Heart left ventricle (tissue), 16 donors: ENCODE measurements at places on chromosomes 2 and 18. TPM values are rescaled to one million over a fixed set of nuclear protein-coding genes. Genes with fewer than 3 reads are reported as not detected.
A peak's percentile ranks its signal among the peaks of the same experiment; 100 is the strongest.

DNA sequence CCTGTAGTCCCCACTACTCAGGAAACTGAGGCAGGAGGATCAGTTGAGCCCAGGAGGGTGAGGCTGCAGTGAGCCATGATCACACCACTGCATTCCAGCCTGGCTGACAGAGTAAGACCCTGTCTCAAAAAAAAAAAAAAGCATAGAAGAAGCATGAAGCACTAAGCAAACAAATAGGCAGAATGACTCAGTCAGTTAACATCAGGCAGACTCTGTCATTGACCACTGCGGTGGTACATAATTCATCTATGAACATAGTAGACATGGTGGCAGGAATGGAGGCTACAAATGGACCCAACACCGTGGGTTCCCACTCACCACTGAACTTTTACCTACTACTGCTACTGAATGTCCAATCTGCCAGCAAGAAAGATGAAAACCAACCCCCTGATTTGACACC is 7.6 kb upstream of the ASXL2 start:
- peaks cover 4% of the 10 kb centered on the region for H3K27me3 ChIP-seq
- no peak overlapping the region for H3K4me3 ChIP-seq
- H3K36me3 ChIP-seq, result no peaks in the 10 kb centered on the region
- DNase-seq, result no peak

DNA sequence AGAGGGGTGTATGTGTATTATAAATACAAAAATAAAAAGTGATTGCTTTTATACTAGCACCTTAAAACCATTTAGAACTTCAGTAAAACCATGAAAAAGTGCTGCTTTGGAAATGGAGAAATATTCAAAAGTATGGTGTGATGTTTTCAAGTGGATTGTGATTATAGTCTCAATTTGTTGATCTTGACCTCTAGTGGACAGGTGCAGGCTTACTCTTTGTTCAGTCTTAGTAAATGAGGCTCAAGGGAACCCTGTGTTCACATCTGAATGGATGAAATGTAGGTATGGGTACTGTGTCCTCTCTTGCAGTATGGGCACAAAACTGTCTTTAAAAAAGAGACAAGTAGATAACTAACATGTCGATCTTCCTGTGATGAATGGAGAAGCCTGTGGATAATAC is 145.8 kb downstream of the MCFD2 start:
- no peaks in the 10 kb centered on the region for H3K36me3 ChIP-seq
- H3K27me3 ChIP-seq, result no peaks in the 10 kb centered on the region
- no peak overlapping the region for H3K4me3 ChIP-seq
- DNase-seq, result no peak

Gene DSG4
- not detected for total RNA-seq

DNA sequence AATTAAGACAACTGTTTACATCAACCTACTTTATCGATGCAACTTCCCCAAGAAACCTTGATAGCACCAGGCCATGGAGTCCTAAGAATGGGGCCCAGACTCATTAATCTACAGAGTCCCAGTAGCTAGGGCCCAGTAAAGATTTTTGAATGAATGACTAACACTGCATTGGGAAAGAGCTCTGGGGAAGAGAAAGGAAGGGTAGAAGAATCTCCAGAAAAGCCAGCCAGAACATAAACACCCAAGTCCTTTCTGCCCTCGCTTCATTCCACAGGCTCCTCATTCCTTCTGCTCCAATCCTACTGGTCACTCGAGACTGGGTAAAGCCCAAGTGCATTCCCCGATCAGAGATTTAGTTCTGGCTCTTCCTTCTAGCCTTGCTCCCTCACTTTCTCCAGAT is 44.3 kb downstream of the CYRIA start:
- H3K27me3 ChIP-seq, result no peaks in the 10 kb centered on the region
- no peak overlapping the region for H3K4me3 ChIP-seq
- no peak for DNase-seq
- H3K4me1 ChIP-seq, result no peaks in the 10 kb centered on the region
- no peak overlapping the region for H3K27ac ChIP-seq
- H3K36me3 ChIP-seq, result peaks cover 20% of the 10 kb centered on the region

DNA sequence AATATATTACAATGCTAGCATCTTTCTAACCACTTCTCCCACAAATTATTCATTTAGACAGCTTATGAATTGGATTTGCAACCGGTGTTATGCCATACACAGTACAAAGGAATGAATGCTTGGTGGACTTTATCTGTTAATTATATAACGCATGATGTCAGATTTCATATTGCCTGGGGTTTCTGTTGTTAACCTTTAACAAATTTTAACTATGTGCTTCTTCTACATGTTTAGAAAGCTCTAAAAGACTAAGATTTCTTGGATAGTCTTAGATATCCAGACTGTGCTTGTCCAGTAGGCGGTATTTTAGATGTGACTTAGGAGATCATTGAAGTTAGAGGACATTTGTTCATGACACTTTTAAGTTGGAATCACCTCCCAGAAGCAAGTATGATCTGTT is 976.3 kb downstream of the TMEM182 start:
- no peaks in the 10 kb centered on the region for H3K36me3 ChIP-seq
- H3K4me1 ChIP-seq, result no peaks in the 10 kb centered on the region
- H3K27ac ChIP-seq, result no peak overlapping the region
- H3K4me3 ChIP-seq, result no peak overlapping the region

- H3K27me3 ChIP-seq, result no peaks in the 10 kb centered on the region
- no peak overlapping the region for H3K27ac ChIP-seq
- H3K4me1 ChIP-seq, result no peaks in the 10 kb centered on the region
- DNase-seq, result no peak
Observed at GRCh38 chr18:3305933-3306332, 44.0 kb downstream of the MYL12B start.

GRCh38 chr2:45176390-45176789 is 167.1 kb upstream of the SIX2 start:
- DNase-seq, result no peak
- no peaks in the 10 kb centered on the region for H3K36me3 ChIP-seq
- no peak overlapping the region for H3K4me3 ChIP-seq
- peaks cover 22% of the 10 kb centered on the region for H3K27me3 ChIP-seq
- H3K4me1 ChIP-seq, result no peaks in the 10 kb centered on the region
- H3K27ac ChIP-seq, result no peak overlapping the region

DNA sequence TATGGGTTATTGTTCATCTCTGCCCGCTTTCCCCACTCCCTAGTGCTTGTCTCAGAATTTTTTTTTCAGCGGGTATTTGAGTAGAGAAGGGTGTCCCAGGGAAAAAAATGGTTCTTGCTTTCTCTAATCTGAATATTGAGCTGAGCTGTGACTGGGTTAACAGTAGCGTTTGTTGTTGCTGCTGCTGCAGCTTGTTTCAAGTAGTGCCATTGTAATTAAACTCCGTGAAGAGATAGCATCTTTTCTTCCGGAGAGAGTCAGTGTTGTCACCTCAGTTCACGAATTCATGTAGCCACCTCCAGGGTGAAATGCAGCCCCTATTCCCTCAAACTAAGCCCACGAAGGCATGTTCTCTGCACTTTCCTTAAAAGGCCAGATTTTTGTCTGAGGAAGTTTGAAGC is 1.5 kb upstream of the AAK1 start:
- DNase-seq, result no peak
- H3K36me3 ChIP-seq, result no peaks in the 10 kb centered on the region
- H3K4me3 ChIP-seq, result peak overlapping the region; percentile 70
- peak overlapping the region; percentile 98 for H3K27ac ChIP-seq

Gene OR6B2
- total RNA-seq, result not detected

GRCh38 chr2:75186821-75187220 is 12.5 kb downstream of the TACR1 start:
- DNase-seq, result no peak
- no peaks in the 10 kb centered on the region for H3K27me3 ChIP-seq
- no peak overlapping the region for H3K27ac ChIP-seq
- H3K4me3 ChIP-seq, result no peak overlapping the region

Gene SCYGR4
- not detected for total RNA-seq

- no peak for DNase-seq
- H3K4me1 ChIP-seq, result peaks cover 27% of the 10 kb centered on the region
- H3K27me3 ChIP-seq, result no peaks in the 10 kb centered on the region
- no peak overlapping the region for H3K27ac ChIP-seq
- H3K36me3 ChIP-seq, result no peaks in the 10 kb centered on the region
Observed at GRCh38 chr2:235006986-235007385, 55.2 kb downstream of the SH3BP4 start.

GRCh38 chr2:23651187-23652080 is 266.5 kb downstream of the KLHL29 start:
- H3K36me3 ChIP-seq, result no peaks in the 10 kb centered on the region
- H3K4me3 ChIP-seq, result no peak overlapping the region
- no peak for DNase-seq
- H3K27ac ChIP-seq, result no peak overlapping the region
- H3K27me3 ChIP-seq, result no peaks in the 10 kb centered on the region

DNA sequence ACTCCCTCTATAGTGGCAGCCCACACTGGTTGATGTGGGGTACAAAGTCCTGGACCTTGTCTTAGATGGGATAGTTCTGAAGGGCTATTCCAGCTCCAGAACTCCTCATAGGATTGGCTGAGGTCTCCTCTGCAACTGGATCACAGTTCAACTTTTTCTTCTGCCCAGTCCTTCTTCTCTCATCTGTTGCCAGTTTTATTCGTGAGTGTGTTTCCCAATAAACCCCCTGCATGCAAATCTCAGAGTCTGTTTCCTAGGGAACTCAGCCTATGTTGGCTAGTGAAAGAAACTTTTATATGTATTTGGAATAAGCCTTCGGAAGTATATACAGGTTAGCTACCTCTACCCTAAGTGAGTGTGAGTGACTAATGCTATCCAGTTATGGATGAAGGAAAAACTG is 823.4 kb downstream of the SLC4A3 start:
- no peaks in the 10 kb centered on the region for H3K4me1 ChIP-seq
- no peak overlapping the region for H3K27ac ChIP-seq
- no peak overlapping the region for H3K4me3 ChIP-seq
- H3K36me3 ChIP-seq, result no peaks in the 10 kb centered on the region

- no peaks in the 10 kb centered on the region for H3K27me3 ChIP-seq
- H3K4me1 ChIP-seq, result peaks cover 13% of the 10 kb centered on the region
- H3K27ac ChIP-seq, result peak overlapping the region; percentile 82
- no peak for DNase-seq
Observed at GRCh38 chr2:111884592-111884964, 585 bp upstream of the ANAPC1 start.

DNA sequence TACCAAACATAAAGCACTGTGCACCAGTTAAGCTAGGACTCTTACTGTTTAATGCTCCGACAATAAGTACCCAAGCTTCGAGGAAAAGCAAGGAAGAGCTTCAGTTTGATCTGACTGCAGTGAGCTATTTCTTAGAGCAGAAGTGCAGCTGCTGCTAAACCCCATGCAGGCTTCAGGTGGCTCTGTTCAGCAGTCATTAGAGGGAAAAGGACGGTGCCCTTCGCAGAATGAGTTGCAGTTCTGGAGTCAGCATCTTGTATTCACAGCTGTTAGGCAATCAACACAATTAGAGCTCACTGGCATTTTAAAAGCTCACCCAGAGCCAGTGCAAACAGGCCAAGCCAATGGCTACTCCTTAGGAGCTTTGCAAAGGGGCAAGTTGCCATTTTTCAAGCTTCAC is 1.5 kb upstream of the CERKL start:
- peaks cover 5% of the 10 kb centered on the region for H3K4me1 ChIP-seq
- H3K27ac ChIP-seq, result no peak overlapping the region
- no peak overlapping the region for H3K4me3 ChIP-seq
- no peak for DNase-seq

GRCh38 chr2:121189661-121190381 is 95.2 kb downstream of the TFCP2L1 start:
- no peaks in the 10 kb centered on the region for H3K36me3 ChIP-seq
- no peaks in the 10 kb centered on the region for H3K4me1 ChIP-seq
- H3K27me3 ChIP-seq, result no peaks in the 10 kb centered on the region
- no peak overlapping the region for H3K27ac ChIP-seq

GRCh38 chr18:12686100-12686499 is 16.4 kb downstream of the CEP76 start:
- no peak overlapping the region for H3K27ac ChIP-seq
- no peaks in the 10 kb centered on the region for H3K27me3 ChIP-seq
- no peak for DNase-seq
- peaks cover 37% of the 10 kb centered on the region for H3K36me3 ChIP-seq

DNA sequence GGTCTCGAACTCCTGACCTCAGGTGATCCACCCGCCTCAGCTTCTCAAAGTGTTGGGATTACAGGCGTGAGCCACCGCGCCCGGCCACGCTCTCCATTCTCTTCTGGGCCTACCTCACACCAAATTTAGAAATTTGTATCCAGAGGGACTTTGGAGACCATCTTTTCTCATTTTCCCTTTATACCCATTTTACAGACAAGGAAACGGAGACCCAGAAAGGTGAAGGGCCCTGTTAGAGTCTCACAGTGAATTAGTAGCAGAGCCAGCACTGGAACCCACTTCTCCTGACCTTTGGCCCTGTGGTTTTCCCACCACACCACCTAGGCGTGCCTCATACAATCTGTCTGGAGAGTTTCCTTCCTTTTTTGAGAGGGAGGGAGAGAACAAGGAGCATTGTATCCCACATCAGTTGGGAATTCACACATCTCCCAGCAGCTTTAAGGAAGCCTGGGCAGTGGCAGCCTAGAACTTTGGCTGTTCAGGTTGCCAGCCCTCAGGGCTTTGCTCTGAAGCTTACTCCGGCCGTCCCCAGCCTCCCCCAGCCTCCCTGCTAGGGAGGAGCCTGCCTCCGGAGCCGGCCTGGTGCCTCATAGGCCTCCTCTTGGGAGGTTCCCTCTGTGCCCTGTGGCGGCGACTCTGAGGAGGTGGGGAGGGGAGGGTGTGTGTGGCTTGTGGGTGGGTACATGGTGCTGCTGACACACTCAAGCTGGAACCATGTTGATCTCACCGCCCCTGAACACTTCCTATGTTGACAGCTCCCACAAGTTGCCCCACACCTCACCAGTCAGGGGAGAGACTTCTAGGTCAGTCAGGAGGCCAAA is 13.8 kb downstream of the FOSL2 start:
- no peaks in the 10 kb centered on the region for H3K27me3 ChIP-seq
- peak; percentile 80 for DNase-seq
- H3K4me1 ChIP-seq, result peaks cover 23% of the 10 kb centered on the region
- H3K27ac ChIP-seq, result peak overlapping the region; percentile 11
- peaks cover 85% of the 10 kb centered on the region for H3K36me3 ChIP-seq
- H3K4me3 ChIP-seq, result no peak overlapping the region

DNA sequence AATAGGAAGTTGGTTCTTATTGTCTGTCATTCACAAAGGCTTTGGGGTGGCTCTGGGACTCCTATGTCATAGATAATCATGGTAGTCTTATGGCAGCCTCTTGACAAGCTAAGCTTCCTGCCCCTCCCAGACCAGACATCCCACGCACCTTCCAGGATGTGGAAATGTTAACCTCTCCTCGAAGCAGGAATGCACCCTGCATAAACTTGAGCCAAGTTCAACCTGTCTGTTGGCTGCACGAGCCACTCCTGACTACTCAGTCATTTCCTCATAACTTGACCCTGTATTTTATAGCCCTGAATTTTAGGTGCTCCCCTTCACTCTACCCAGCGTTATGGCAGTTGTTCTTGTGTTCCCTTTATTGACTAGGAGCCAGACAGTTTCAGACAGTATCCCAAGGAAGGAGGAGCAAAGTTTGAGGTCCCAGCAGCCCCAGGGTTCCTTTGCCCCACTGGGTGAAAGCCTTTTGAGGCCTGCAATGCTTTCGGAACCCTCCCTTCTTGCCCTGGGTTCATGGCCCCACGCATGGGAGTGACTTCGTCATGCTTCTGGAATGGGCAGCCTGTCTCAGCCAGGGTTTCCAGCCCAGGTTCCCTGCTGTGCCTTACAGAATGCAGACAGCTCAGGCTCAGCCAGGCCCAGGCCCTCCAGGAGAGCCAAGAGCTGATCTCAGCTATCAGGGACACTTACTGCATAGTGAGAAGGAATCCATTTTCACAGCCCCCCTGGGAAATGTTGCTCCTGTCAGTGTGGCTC is 15.6 kb upstream of the INO80C start:
- no peaks in the 10 kb centered on the region for H3K27me3 ChIP-seq
- DNase-seq, result no peak
- no peaks in the 10 kb centered on the region for H3K36me3 ChIP-seq
- no peak overlapping the region for H3K4me3 ChIP-seq

Gene DNPEP
- total RNA-seq, result 71.8 TPM

Gene DNAH6
- not detected for total RNA-seq

GRCh38 chr2:8535821-8536685 is 145.8 kb upstream of the ID2 start:
- peaks cover 52% of the 10 kb centered on the region for H3K4me1 ChIP-seq
- peak overlapping the region; percentile 64 for H3K27ac ChIP-seq
- no peaks in the 10 kb centered on the region for H3K27me3 ChIP-seq
